ENCODE measurements at places on chromosomes 3 and 15.
A peak's percentile ranks its signal among the peaks of the same experiment; 100 is the strongest.

- no peak for DNase-seq
Observed at GRCh38 chr15:42371096-42371495, 11.8 kb downstream of the CAPN3 start.

DNA sequence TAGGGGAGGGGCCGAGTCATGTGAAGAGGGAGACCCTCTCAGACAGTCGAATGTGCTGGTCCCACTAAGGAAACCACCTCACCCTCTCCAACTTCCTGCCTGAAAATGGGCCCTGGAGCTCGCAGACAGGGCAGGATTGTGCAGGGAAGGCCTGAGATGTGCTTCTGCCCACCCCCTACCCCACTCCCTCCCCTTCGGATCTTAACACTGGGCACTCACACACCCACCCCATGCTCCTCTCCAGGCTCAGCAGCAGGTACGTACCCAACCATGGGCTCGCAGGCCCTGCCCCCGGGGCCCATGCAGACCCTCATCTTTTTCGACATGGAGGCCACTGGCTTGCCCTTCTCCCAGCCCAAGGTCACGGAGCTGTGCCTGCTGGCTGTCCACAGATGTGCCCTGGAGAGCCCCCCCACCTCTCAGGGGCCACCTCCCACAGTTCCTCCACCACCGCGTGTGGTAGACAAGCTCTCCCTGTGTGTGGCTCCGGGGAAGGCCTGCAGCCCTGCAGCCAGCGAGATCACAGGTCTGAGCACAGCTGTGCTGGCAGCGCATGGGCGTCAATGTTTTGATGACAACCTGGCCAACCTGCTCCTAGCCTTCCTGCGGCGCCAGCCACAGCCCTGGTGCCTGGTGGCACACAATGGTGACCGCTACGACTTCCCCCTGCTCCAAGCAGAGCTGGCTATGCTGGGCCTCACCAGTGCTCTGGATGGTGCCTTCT is 20.0 kb downstream of the ATRIP start:
- DNase-seq, result no peak

- DNase-seq, result no peak
Observed at GRCh38 chr3:120454076-120454689, 3.4 kb upstream of the FSTL1 start.

DNA sequence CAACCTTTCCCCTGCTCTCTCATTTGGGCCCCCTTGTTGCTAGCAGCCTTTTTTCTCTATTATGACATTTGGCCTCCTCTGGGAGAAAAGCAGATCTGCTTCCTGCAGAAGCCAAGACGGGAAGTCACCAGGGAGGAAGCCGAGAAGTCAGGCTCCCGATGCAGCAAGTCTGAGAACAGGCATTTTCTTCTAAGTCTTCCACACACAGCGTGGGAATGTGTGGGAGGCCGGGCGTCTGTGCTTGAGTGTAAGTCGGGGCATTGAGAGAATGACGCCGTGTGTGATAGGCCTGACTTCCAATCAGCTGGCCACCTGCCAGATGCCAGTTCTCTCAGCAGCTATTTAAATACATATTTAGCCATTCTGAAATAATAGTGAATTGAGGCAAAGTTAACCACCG is 75.8 kb upstream of the FAM98B start:
- DNase-seq, result no peak

DNA sequence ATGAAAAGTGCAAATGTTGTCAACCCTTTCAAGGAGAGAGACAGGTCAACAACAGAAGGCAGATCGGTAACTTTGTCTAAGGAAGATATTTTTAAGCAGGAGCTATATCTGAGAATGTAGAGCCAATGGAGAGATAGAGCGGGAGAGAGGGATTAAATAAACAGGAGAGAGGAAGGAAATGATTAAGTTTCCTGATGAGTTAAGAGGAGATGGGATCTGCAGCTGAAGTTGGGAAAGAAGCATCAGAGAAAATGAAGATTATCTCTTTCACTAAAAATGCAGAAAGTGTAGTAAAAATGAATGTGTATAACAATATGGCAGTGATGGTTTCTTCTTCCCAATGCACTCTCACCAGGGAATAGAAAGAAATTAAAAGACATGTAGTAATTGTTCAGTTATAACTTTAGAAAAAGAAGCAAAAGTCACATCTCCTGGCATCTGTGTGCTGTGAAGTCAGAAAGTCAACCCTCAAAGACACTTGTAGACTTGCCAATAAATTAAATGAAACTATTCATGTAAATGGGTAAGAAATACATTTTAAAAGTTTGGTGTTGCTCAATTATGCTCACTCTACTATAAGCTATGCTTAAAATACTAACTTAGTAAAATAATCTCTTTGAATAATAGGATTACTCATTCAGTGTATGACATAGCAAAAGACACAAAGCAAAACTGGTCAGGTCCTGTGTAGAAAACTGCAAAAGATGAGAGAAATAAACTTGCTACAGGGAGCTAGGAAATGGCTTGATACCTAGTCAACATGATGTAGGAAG is 264.6 kb downstream of the ZIC4 start:
- DNase-seq, result no peak

DNA sequence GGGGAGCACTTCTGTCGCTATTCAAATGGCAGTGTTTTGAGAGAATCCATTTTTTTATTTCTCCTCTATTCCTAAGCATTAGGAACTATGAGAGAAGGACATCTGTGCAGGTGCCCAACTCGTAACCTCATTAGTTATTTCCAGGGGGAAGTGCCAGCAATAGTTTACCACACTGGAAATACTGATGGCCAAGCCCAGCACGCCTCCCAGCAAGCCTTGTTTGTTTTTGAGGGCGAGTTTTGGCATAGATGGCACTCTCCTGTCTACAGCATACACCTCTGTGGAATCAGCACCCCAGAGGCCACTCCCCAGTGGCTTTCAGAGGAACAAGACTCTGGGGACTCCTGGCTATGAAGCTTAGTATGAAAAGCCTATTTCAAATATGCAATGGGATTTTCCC is 36.6 kb downstream of the FAN1 start:
- DNase-seq, result no peak

DNA sequence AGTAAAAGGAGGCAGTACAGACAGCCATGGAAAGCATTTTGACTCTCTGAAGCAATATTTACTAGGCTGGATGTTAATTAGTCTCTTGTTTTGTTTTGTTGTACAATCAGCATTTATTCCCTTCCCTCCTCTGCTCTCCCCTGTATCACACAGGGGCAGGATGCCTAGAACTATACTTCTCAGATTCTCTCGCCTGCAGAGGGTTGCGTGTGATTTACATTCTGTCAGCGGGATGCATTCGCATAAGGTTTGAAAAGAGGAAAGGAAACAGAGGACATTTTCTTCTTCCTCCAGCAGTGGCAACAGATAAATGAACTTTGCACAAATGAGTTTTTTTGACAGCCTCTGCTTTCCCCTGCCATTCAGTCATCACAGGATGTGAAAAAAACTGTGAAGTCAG is 188.3 kb downstream of the RSL24D1 start:
- DNase-seq, result no peak

GRCh38 chr3:38916706-38917105 is 100.7 kb upstream of the SCN10A start:
- no peak for DNase-seq

DNA sequence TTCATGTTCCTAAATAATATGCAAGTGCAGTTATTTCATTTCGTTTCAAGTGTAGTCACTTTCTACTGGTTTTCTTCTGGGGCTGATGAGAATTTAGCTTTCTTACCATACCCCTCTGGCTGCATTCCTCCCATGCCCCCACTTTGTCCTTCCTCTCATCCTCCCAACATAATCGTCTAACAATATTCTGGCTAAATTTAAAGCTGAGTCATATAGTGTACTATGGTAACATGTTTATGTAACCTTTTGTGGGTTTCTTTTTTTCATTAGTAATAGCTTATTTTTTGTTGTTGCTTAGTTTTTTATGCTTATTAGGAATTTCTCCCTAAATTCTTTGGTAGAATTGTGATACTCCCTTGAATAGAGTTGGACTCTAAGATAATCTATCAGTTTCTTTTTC is 30.5 kb downstream of the DUT start:
- no peak for DNase-seq

DNA sequence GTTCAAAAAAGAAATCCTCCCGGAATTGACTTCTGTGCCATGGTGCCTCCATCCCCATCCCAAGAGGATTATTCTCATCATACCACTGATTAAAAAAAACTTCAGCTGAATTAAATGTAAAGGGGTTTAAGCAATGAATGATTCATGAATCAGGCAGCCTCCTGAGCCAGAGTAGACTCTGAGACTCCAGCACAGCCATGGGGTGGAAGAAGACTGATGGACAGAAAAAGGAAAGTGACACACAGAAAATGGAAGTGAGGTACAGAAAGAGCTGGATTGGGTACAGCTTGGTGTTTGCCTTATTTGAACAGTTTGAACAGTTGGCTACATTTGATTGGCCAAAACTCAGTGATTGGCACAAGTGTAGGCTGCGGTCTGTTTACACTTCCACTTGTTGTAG is 224.8 kb upstream of the ATP10A start:
- no peak for DNase-seq

GRCh38 chr15:29382862-29383261 is 113.2 kb upstream of the NSMCE3 start:
- DNase-seq, result no peak

DNA sequence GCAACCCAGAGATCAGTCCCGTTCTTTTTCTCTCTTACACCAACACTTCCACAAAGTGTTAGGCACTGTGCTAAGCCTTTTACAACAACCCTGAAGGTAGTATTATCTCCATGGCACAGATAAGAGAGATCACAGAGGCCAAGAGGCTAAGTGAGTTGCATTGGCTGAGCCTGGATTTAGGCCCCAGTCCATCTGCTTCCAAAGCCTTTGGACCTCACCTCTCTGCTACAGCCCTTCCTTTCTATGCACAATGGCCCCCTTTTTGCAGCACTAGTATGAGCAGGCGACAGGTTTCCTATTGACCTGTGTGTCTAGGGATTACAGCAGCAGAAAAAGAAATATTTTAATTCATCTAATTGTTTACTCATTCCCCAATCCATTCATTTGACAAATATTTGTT is 76.2 kb downstream of the CRYGS start:
- no peak for DNase-seq

DNA sequence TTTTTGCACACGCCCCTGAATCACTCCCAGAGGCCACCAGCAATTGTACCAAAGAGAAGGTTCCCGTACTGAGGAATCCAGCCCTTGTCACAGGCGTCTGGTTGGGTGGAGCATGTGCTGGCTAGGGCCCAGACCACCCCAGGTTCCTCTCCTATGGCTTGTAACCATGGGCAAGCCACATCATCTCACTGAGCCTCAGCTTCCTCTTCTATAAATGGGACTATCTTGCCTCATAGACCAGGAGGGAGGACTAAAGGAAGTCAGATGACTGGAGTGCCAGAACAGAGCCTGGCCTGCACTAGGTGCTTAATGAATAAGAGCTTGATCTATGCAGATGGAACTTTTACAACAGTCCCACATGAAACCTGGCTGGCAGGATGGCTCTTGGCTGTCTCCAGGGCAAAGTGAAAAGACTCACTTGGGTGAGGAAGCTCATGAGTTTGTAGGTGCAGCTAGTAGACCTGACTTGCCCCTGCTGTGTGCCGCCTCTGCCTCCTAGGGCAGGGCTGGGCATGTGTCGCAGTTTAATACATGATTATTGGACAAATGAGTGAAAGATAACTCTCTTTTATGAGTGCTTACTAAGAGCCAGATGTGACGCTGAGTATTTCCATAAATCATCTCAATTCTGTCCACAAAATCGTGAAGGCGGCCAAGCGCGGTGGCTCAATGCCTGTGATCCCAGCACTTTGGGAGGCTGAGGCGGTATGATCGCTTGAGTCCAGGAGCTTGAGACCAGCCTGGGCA is 29.3 kb downstream of the CTSH start:
- no peak for DNase-seq

- no peak for DNase-seq
Observed at GRCh38 chr15:60917461-60918145, 311.5 kb downstream of the RORA start.

DNA sequence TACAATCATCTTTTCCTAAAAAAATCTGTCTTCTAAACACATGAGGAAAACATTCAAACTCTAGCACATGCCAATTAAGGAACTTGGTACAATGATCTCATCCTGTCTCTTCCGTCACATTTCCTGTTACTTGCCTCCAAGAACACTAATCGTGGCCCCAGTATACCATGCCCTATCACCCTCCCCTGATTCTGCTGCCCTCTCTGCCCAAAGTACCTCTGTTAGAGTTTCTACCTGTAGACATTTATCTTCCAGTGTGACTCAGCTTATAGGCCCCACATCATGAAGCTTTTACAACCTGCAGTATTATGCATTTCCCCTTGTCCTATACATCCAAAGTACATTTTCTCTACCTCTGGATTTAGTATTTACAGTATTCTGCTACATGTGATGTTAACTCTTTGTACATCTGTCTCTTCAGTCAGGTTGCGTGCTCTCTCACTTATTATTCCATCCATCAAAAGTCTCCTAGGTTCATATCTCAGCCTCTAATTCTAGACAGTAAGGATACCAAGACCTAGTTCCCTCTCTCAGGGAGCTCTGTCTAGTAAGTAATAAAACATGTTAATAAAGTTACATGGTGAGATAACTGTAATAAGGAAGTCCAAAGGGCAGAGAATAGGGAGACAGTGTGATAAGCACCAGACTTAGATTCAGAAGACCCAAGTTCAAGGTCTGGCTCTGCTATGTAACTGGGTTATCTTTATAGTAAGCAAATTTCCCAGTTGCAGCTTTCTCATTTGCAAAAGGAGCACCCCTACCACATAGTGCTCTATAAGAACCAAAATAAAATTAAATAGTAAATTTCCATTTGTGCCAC is 8.9 kb upstream of the SEMA6D start:
- DNase-seq, result no peak

GRCh38 chr15:80585544-80586018 is 109.5 kb upstream of the ABHD17C start:
- no peak for DNase-seq

DNA sequence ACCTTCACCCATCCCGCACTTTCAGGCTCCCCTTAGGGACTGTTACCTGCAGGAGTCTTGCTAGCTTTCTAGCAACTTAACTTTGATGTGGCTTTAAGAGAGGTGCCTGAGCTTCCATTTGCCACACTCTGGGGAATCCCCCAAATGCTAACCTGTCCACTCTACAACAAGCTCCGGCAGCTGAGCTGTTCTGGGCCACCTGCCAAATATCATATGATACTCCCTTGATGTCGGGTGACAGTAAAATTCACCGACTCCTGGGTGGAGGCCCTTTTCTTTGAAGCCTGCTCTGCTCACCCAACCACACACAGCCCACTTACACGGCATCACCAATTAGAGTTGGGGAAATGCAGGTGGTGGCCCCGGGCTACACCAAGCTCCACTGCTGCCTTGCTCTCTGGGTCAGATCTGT is 38.0 kb upstream of the XCR1 start:
- peak; percentile 46 for DNase-seq
